ENCODE measurements at places on chromosomes 7 and 10.

DNA sequence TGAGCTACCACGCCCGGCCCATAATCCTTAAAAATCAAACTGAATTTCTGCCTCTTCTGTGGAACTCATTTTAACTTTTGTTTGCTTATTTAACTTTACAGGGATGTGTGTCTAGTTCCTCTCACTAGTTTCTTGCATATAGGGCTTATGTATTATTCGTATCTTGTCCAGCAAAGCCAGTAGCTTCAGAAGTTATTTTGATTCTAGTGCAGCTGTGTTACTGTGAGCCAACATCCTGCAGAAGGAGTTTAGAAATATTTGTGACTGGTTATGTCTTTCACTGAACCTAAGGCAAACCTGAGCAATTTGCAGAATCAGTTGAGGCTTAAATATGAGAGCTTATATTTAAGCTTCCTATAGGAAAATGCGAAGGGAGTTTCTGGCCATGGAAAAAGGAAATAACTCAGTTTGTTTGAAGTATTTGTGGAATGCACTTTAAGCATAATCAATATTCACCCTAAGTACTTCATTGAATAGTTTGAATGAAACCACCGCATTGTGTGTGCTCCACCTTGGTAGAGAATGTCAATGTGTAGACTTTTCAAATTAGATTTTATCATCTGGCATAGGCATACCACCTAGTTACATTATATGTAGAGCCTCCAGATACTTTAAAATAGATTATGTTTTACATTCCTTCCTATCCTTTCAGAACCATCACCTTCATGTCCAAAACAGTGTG lies 90.8 kb downstream of the MCU start:
- DNase-seq, result no peak

DNA sequence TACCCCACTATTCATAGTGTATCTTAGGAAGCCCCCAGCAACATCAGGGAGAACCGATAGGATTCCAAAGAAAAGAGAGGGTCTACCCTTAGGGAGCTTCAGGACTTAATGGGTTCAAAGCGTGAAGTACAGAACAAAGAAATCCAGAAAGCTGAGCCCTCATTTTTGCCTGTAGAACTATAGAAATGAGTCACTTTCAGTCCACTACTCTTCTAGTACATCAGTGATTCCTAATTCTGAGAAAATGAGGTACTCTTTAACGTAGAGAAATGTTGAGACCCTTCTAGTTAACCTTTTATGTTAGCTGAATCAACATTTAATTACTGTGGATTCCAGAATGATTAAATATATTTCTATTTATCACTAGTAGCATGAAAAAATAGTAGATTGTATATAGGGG lies 1.8 kb downstream of the TDRD1 start:
- no peak for DNase-seq

- DNase-seq, result no peak
These were observed 50.3 kb upstream of the GSAP start for GRCh38 chr7:77466450-77466849.

DNA sequence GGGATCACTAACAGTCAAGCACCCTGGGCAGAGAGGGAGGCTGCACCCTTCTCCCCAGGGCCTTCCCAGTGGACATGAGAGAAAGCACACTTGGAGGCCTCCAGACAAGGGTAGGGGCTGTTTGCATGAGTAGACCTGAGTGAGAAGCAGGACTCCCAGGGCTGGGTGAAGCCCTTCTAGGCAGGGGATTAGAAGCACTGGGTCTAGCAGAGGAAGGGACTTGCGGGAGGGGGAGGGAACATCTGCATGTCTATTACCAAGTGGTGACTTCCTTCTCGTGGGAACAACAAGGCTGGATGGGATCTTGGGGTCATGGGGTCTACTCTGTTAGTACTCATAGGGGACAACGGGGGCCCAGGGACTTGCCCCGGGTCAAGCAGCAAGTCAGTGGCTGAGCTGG lies 67.8 kb downstream of the EMX2 start:
- no peak for DNase-seq

DNA sequence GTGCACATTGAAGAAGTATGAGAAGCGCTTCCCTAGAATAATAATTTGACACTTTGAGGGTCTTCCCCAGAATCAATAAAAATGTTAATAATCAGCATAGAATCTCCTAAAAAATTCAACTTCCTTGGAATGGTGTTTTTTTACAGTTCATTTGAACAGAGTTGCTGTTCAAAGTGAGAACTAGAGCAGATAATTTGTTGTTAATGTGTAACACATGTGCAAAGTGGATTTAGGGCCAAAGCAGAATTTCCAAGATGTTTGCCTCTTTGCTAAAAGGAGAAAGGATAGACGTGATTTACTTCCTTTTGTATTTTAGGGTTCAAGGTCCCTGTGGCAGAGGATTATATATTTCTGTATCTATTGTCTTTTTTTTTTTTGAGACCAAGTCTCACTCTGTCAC lies 73.8 kb downstream of the ZNF277 start:
- no peak for DNase-seq

- DNase-seq, result no peak
These were observed 358.3 kb downstream of the AUTS2 start for GRCh38 chr7:69956541-69956940.

- no peak for DNase-seq
These were observed 219.5 kb upstream of the POT1 start for GRCh38 chr7:125149151-125149550.

DNA sequence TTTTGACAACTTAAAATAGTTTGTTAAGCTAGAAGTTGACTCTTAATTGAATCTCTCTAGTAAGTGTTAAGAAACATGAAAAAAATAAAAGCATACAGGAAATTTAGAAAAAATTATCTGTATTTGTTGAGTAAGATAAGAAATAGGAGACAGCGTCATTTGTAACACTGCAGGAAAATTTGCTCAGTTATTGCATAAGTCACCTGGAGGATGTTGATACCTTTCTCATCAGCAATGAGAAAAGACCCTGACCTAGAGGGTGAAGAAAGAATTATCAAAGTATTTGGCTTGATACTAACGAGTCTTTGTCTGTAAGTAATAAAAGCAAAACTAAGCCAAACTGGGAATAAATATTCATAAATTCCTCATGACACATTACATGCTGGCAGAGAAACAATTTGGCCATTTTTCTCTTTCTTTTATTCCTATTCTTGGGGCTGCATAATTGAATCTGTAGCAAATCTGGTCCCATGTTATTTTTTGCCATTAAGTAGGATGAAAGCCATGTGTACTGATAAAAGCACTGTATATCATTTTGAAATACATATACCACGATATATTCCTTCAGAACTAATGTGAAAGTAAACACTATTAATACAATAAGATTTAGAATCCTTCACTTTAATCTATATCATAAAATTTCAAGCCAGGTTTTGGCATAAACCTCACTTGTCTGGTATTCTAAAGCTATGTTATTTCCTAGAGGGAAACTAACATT lies 362.8 kb downstream of the THSD7A start:
- DNase-seq, result no peak

DNA sequence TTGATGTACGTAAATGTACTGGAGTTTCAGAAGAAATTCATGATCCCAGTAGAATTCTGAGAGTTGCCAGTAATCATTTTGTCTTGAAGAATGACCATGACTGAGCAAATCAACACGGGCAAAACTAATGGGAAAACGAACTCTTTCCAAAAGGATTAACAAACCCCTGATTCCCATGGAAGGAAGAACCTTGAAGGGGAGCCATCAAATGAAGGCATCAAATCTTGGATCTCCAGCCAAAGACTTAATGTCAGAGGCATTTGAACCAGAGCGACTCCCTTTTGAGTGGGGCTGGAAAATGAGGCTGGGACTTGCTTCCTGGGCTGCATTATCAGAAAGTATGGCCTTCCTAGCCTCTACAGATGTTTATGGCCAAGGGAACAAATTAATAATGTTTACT lies 364.4 kb upstream of the PRKCQ start:
- DNase-seq, result no peak

GRCh38 chr7:95368235-95368634 lies 27.9 kb downstream of the PON3 start:
- DNase-seq, result no peak

DNA sequence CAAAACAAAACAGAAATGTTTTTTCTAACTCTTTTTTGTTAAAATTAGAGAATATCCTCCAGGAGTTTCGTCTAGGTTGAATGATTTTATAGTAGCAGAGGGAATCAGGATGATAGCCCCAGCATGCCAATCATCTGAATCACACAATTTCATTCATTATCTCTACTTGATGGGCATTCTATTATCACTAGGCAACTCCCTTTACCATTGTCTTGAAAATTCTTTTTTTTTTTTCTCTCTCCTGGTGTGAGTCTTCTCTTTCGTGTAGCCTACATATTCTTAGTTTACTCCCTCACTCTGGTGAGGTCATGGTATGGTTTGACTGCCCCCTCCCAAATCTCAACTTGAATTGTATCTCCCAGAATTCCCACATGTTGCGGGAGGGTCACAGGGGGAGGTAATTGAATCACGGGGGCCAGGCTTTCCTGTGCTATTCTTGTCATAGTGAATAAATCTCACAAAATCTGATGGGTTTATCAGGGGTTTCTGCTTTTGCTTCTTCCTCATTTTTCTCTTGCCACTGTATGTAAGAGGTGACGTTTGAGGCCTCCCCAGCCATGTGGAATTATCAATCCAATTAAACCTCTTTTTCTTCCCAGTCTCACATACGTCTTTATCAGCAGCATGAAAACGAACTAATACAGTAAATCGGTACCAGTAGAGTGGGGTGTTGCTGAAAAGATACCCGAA lies 105.0 kb downstream of the OTUD1 start:
- DNase-seq, result no peak

GRCh38 chr7:7861211-7861633 lies 107.4 kb upstream of the GLCCI1 start:
- DNase-seq, result no peak

- DNase-seq, result no peak
These were observed 117.5 kb downstream of the PLXDC2 start for GRCh38 chr10:19933772-19934171.

GRCh38 chr10:15784662-15785300 lies 65.1 kb upstream of the ITGA8 start:
- DNase-seq, result no peak

DNA sequence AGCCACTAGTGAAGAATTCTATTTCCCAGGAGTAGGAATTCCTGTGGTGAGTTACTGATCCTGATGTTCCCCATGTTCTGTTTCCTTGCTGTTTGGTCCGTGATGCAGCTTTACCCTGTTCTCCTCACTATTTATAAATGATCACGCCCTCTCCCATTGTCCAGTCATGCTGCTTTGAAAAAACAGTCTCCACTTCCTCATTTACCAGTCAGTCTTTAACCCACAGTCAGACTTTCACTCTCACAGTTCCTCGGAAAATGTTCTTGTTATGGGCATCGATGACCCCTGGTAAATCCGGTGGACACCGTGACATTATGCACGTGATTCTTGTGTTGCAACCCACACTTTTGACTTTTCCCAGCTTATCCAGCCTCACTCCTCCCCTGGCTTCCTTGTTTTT lies 14.4 kb downstream of the SCIN start:
- DNase-seq, result peak; percentile 93

DNA sequence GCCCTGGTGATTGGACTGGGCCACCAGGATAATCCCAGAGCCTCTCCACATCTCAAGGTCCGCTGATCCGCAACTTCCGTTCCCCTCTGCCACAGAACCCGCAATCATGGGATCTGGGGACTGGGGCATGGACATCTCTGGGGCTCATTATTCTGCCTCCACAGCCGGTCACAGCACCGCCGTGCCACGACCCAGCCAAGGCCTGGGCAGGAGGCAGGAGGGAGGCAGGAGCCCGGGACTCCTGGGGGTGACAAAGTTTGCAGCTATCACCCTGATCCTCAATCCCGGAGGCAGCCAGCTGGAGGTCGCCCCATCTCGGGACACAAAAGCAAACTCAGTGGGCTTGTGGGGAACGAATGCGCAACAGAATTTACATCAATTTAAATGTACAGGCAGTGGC lies 42.9 kb upstream of the TNRC18 start:
- no peak for DNase-seq

- DNase-seq, result no peak
These were observed 108.1 kb downstream of the ADAM22 start for GRCh38 chr7:88042157-88042556.

DNA sequence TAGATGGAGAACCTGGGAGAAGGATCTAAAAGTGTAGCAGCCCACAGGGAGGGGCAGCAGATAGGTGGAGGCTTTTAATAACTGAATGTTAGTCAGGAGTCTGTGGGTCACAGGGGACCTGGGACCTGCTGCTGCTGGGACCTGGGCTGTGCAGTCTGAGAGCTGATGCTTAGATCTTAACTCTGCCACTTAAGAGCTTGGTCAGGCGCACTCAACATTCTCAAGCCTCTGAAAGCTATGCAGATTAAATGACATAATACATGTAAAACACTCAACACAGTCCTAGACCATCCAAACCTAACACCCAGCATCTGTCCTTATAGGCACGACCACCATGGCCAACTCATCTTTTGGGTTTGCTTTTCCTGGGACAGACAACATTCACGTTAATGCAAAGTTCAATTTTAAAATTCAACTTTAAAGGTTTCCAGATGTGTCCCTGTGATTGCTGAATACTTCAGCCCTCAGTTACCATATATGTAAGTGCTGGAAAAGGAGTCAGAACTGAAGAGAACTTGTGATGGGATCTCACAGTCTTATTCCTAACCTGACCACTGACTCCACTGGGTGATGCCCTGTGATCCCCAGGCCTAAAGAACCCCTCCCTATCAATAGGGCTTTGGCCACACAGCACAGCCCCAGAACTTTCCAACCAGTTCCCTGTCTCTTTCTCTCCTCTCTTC lies 321.0 kb downstream of the PLXNA4 start:
- DNase-seq, result no peak

Data from pons (tissue), 1 donor.